ENCODE measurements at places on chromosomes 16 and 17.

DNA sequence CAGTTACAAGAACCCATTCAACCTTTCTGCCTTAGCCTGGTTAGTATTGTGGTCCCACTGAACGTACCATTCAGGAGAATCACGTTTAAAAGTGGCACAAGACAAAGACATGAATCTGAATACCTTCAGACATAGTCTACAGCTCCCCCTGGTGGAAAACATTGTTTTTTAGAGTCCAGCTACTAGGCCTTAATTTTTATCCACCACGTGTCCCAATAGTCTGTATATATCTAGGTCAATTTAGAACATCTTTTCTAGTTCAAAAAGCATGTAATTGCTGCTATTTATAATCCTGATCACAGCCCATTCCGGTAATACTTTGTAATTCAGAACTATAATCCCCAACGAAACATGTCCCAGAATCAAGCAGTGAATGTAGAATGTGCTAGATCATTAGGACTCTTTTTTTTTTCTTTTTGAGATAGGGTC is 13.7 kb upstream of the GUCY2D start:
- DNase-seq = peak; percentile 65

DNA sequence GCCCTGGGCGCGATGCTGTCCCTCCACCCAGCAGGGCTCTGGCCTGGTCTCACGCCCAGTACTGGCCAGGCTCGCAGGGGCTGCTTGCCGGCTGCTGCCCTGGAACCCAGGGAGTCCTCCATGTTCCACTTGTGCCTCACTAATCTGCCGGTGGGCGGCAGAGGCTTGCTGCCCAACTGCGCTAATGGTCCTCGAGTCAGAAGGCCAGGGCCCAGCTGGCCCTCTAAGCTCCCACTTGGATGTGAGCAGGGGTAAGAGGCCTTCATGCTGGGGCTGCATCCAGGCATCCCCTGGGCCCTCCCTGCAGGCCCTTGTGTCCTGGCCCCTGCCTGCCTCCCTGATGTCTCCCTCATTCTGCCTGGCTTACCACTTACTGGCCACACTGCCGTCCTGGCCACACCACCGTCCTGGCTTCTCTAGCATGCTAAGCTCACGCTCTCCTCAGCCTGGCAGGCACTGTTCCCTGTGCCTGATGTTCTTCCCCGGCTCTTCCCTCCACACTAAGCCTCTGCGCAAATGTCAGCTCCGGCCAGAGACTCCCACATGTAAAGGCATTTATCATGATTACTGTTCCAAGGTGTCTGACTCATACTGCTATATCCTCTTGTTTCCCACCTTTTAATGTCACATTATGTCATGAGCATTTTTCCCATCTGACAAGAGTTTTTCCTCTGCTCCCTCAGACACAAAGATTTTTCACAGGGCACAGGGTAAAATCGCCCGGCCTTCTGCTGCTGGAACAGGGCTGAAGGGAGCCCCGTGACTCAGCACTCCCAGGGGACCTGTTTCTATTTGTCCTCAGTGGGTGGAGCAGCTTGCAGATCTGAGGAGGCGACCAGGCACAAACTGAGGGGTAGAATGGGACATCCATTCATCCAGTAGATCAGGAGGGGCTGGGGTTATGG is 15.9 kb downstream of the B9D1 start:
- DNase-seq = no peak

- DNase-seq = no peak
These were observed 55.4 kb upstream of the NLK start for GRCh38 chr17:27986805-27987684.

- DNase-seq = no peak
These were observed 417.2 kb downstream of the HS3ST4 start for GRCh38 chr16:26108836-26109505.

GRCh38 chr16:77789085-77790008 is 983 bp downstream of the VAT1L start:
- DNase-seq = no peak

DNA sequence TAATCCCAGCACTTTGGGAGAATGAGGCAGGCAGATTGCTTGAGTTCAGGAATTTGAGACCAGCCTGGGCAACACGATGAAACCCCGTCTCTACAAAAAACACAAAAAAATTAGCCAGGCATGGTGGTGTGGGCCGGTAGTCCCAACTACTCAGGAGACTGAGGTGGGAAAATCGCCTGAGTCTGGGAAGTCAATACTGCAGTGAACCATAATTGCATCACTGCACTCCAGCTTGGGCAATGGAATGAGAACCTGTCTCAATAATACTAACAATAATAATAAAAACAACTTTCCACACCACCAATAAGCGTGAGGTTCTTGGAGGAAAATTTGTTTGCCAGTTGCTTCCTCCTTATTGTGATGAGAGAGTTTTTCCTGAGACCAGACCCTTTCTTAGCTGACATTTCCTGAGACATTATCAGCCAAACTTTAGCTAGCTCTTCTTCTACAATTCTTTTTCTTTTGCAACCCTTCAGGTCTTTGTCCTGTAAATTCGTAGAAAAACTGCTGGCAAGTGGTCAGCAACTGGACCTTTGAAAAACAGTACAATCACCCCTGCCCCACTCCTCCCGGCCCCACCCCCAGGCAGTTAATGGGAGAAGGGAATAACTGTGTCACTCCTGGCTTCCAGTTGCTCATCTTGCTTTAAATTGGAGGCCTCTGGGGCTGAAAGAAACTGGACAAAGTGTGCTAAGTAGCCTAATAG is 3.5 kb upstream of the EZH1 start:
- DNase-seq = no peak

DNA sequence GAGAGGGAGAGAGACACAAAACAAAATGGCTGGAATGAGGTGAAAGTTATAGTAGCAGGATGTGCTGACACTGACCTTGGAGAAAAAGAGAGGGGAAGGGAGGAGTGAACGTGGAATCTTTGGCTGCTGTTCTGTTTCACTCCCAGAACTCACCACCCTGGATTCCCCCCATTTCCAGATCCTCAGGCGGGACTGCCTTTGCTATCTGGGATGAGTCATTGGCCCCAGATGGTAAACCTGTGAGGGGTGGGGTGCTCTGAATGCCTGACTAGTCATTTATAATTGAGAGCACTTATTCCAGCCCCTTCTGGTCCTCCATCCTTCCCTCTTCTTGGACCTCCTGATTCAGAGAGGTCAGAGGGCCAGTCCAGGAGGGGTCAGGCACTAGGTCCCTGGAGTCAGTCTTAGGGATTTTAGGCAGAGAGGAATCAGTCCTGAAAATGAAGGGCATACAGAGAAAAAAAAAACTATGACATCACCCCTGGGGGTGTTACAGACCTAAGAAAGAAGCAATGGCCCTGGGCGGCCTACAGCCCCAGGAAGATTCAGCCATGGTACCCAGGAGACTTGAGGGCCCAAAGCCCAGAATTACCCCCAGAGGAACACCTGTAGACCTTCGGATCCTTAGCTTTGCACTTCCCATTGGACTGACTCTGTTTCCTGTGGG is 2.2 kb upstream of the ZG16 start:
- DNase-seq = no peak

DNA sequence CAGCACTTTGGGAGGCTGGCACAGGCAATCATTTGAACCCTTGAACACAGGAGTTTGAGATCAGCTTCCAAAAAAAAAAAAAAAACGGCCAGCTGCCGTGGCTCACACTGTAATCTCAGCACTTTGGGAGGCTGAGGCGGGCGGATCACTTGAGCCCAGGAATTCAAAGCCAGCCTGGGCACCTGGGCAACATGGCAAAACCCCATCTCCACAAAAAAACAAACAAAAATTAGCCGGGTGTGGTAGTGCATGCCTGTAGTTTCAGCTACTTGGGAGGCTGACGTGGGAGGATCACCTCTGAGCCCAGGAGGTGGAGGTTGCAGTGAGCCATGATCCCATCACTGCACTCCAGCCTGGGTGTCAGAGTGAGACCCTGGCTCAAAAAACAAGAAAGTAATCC is 39.0 kb downstream of the GRB2 start:
- no peak for DNase-seq

DNA sequence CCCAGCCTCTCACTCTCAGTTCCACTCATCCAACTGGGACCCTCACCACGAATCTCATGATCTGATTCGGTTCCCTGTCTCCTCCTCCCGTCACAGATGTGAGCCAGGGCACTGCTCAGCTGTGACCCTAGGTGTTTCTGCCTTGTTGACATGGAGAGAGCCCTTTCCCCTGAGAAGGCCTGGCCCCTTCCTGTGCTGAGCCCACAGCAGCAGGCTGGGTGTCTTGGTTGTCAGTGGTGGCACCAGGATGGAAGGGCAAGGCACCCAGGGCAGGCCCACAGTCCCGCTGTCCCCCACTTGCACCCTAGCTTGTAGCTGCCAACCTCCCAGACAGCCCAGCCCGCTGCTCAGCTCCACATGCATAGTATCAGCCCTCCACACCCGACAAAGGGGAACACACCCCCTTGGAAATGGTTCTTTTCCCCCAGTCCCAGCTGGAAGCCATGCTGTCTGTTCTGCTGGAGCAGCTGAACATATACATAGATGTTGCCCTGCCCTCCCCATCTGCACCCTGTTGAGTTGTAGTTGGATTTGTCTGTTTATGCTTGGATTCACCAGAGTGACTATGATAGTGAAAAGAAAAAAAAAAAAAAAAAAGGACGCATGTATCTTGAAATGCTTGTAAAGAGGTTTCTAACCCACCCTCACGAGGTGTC is 26.6 kb downstream of the STH start:
- no peak for DNase-seq

DNA sequence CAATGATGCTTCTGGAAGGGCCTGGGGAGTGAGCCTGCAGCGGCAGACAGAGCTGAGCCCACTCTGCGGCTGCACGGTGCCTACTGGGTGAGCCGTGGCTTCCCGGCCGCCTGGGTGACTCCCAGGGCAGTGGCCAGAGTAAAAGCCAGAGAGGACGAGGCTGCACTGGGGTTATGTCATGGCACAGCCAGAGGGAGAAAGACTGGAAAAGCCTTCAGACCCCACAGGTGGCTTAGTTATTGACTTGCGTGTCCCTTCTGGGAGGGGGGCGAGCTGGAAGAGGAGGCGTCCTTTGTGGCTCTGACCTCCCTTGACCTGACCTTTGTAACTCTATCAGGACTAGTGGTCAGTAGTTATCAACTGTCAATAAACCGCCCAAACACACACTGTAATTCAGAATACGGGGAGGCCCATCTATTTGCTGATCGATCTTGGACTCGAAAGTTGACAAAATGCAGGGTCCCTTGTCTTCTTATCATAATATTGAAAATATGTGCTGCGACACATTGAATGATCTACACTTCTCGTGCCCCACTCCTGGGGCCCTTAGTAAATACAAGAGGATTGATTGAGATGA is 385.9 kb upstream of the ZFHX3 start:
- no peak for DNase-seq

DNA sequence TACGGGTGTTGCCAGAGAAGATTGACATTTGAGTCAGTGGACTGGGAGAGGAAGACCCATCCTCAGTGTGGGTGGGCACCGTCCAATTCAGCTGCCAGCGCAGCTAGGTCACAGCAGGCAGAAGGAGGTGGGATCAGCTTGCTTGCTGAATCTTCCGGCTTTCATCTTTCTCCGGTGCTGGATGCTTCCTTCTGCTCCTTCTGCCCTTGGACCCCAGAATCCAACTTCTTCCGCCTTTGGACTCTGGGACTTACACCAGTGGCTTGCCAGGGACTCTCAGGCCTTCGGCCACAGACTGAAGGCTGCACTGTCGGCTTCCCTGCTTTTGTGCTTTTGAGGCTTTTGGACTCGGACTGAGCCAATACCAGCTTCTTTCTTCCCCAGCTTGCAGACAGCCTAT is 46.1 kb upstream of the RPL38 start:
- no peak for DNase-seq

Measured in fibroblast of skin of left biceps (primary cell).